Stimulated activated CD4-positive, alpha-beta T cell treated with anti-CD3 and anti-CD28 coated beads, Interleukin-2, amount 100 ng/mL, for 4 hours (primary cell): ENCODE measurements at places on chromosomes 3 and 15.

DNA sequence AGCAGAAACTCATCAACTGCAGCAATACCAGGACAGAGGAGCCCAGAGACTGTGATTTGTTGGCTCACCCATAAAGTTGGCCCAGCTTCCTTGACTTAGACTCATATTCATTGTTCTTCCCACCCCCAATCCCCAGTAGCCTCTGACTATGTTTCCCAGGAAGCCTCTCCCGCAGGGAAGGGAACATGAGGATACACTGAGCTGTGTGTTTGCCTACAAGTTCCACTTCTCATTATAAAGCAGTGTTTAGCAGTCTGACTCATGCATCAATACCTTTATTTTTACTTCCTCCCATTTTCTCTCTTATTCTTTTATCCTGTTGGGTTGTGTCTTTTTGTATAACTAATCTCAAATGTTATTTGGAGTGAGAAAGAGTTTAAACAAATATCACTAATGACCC lies 111.6 kb upstream of the PHLDB2 start:
- DNase-seq = no peak

DNA sequence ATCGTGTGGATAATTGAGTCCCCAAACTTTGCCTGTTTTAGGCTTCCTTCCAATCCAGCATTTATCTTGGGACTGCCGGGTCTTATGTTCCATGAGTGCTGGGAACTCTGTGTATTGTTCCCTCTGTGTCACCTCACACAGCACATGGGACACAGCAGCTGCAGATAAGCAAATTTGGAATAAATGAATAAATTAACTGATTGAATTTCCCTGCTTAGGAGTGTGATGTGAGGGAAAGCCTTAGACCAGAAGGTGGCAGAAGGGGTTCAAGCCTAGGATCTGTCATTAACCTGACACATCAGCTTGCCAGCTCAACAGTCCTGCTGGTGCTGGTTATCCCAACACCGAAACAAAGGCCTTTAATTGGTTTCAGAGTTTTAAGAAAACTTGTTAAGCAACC lies 114.3 kb downstream of the OXSM start:
- no peak for DNase-seq

- no peak for DNase-seq
Observed at GRCh38 chr3:4738737-4739274, 240.4 kb upstream of the BHLHE40 start.

DNA sequence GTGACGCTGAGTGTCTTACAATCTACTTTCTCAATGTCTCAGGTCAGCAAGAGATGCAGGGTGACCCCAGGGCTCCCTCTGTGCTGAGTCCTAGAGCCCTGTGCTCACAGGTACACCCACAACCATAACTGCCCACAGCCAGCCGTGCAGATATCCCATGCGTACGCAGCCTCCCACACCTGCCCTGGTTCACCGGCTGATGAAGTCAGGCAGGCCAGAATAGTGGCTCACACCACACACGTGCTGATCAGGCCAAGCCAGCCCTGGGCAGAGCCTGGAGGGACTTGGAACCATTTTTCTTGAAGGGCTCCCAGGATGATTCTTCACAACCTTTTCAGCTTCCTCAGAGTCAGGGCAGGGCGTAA lies 63.6 kb upstream of the RPL32 start:
- no peak for DNase-seq

DNA sequence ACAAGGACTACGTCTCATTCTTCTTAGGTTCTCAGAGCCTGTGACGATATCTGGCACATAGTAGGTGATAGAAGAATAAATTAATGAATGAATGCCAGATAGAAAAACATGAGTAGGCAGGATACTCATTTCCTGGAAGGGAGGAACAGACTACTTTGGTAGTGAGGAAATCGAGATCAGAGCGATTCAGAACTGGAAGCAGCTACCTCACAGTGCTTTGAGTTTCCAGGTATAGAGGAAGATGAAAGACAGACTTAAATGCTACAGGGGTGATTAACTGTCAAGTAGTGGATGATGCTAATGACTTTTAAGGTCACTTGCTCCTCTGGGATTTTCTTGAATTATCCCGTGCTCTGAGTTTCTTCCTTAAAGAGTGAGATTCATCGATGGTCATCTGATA lies 951.5 kb upstream of the CFAP20DC start:
- no peak for DNase-seq

GRCh38 chr3:185250653-185251052 lies 3.2 kb downstream of the EHHADH start:
- DNase-seq = no peak

GRCh38 chr3:194780706-194781105 lies 95.0 kb downstream of the FAM43A start:
- no peak for DNase-seq

- no peak for DNase-seq
Observed at GRCh38 chr3:156093964-156094363, 26.4 kb upstream of the KCNAB1 start.

DNA sequence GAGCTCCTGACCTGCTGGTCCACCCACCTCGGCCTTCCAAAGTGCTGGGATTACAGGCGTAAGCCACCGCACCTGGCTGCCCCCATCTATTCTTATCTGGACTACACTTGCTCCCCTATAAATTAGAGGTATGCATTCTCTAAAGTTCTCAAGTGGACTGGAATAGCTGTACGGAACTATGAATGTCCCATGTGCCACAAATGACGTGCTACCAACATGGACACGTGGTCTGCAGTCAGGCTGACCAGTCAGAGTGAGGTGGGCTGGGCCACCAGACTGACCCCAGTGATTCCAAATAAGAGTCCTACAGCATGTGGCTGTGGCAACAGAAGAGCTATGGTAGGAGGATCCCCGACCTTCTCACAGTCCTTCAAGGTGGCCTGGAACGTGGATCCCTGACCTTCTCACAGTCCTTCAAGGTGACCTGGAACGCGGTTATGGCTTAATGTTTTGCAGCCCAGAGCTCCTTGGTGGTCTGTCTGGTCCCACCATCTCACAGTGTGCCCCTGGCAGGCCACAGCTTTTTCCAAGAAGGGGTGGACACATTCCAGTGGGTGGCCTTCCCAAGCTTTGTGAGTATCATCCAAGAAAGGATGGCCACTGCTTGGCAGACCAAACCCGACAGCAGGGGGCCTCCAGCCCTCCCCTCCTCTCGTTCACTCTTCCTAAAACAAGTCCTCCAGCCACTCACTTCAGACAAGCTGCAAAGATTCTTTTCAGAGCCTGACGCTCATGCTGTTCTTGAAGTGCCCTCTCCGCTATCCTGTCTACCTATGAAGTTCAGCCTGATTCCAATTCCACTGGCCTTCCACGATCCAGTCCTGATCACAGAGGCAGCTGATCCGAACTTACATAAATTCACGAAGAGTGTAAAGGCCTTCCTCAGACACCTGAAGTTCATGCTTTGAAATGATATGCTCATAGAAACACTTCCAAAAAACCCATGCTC lies 4.4 kb downstream of the ADAMTS17 start:
- no peak for DNase-seq

GRCh38 chr15:91516866-91517265 lies 336.6 kb upstream of the SLCO3A1 start:
- no peak for DNase-seq
